ENCODE measurements at places on chromosomes 13 and 19. TPM values are rescaled to one million over a fixed set of nuclear protein-coding genes. Genes with fewer than 3 reads are reported as not detected.

The FOXA3 gene
- 19.0 TPM for total RNA-seq

GRCh38 chr19:33410915-33411401 lies 37.4 kb downstream of the CEBPG start:
- no peak for DNase-seq

GRCh38 chr13:24716011-24716410 lies 35.8 kb downstream of the ATP12A start:
- DNase-seq, result no peak

- DNase-seq, result no peak
Measured at GRCh38 chr19:45099467-45100191, 6.7 kb downstream of the PPP1R37 start.

DNA sequence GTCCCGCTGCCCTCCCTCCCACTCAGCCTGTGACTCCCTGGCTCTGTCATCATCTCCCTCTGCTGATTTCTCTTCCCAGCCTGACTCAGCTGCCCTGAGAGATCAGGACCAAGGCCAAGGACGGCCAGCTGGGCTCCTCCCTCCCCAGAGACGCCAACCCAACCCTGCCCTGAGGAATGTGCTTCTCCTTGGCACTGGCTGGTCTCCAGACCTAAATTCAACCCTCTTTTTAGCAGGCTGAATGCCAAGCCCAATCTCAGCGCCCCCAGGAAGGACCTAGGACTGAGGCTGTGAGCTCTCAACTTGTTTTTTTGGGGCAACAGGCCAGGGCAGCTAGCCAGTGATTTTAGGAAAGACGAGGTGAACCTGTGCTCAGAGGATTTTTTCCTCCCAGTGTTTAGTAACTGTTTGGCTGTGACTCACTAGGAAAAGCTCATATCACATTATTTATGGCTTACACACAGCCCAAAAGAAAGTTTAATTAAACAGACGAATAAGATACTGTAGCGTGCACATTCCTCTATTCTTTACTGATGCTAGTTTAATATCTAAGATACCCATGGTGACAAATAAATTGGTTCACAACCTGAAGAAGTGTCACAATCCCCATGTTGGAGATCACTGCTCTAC lies 7.4 kb upstream of the IGFL1 start:
- DNase-seq, result no peak

Measured in Caco-2 (cell line).